Right lobe of liver (tissue), 6 donors: ENCODE measurements at places on chromosomes 3 and 15. TPM values are rescaled to one million over a fixed set of nuclear protein-coding genes. Genes with fewer than 3 reads are reported as not detected.
A peak's percentile ranks its signal among the peaks of the same experiment; 100 is the strongest.

DNA sequence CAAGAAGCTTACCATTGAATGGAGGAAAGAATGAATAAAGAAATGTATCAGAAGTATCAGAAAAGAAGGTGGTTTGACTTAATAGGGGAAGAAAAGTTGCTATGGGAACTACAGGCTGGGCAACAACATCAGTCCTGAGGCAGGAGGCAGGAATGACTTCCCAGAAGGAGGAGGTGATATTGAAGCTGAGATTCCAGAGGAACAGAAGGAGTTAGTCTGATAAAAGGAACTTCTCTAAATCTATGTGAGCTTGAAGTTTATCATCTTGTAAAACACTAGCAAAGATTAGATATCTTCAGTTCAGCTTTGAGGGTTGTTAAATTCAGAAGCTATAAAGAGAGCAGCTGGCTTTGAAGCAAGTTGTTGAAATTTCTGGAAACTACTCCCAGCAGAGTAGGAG, 213.3 kb upstream of the THRB start:
- no peak for DNase-seq

- DNase-seq = no peak
These were observed 75.0 kb downstream of the AGBL1 start for GRCh38 chr15:86154705-86155104.

GRCh38 chr3:10783360-10784351, 32.4 kb upstream of the SLC6A11 start:
- DNase-seq = no peak

Gene VWA5B2
- not detected for total RNA-seq

GRCh38 chr3:167700046-167700445, 34.6 kb downstream of the PDCD10 start:
- no peak for DNase-seq

Gene SNX22
- total RNA-seq = 0.43 TPM

GRCh38 chr15:27683121-27683520, 416.0 kb downstream of the OCA2 start:
- DNase-seq = no peak

- DNase-seq = no peak
These were observed 341.3 kb upstream of the DPPA4 start for GRCh38 chr3:109678600-109678999.

DNA sequence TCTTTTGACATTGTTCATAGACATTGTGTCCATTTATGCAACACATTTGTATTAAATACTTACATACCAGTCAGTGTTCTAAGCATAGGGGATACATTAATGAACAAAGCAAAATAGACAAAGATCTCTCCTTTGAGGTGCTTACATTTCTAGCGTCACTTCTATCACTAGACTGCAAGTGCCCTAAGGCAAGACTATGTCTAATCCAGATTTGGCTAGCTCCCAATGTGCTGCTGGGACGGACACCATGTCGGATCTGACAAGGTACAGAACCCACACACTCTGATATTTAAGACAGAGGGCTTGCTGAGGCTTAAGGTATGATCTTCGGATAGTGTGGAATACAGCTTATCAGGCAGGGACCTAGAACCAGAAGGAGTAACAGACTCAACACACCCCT, 41.4 kb downstream of the MYLK start:
- no peak for DNase-seq

DNA sequence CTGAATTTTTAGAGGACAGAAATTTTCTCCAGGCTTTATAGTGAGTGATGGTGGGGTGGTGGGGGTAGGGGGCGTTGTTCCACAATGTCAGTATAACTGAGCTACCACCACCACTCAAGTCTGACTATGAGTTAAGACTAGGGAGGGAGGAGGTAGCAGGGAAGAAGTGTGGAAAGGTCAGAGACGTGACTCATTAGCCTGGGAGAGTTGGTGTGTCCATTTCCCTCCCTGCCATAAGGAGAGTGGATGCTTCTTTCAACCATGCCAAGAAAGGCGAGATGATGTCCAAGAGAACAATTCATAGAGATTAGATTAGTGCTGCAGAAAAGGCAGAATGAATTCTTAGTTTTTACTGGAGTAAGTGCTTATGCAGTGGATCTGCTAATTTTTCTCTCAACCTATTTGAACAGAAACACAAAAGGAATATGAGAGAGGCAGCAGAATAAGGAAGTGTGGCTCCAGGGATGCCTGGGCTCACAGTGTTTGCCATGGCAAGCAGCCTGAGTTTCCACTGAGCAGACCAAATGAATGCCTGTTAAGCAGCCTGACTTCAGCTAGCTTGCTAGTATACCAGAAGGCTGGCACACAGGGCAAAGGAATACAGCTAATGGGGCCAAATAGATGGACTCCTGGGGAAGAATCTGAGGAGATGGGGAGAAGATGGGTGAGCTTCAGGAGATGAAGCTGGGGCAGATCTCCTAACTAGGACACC, 708.9 kb downstream of the NTRK3 start:
- no peak for DNase-seq

DNA sequence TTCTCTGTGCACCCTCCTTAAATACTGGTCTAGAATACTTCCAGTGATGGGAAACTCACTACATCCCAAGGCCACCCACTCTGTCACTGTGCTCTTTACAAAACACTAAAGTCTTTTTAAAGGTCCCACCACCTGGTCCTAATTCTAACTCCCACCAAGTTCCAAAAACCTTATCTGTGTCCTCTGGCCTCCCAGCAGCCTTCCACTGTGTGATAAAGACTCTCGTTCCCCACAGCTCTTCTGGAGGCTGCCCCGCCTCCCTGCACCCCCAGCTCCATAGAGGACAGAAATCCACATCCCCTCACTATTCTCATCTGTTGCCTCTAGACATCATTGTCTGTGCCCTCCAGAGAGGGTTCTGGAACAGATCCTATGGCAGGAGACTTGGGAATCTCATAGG, 276.4 kb downstream of the FAM43A start:
- no peak for DNase-seq

DNA sequence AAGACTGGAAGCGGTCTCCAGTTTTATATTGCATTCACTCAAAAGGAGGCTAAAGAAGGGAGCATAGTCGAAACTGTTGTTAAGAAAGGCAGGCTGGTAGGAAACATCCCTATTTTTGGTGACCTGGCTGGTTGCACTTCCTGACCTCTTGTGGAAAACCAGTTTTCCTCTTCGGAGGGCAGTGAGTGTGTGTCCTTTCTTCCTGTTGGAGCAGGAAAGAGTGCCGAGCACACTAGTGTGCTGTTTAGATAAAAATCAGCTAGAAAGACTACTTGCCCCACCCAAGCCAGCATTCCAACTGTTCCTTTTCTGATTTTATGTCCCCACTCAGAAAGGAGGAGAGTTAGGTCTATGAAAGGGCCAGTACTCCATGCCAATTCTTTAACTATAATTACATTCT, 65.1 kb upstream of the CCR4 start:
- no peak for DNase-seq

- DNase-seq = no peak
These were observed 387.8 kb upstream of the THBS1 start for GRCh38 chr15:39192979-39193560.

- no peak for DNase-seq
These were observed 51.1 kb downstream of the AQP9 start for GRCh38 chr15:58189148-58189811.

DNA sequence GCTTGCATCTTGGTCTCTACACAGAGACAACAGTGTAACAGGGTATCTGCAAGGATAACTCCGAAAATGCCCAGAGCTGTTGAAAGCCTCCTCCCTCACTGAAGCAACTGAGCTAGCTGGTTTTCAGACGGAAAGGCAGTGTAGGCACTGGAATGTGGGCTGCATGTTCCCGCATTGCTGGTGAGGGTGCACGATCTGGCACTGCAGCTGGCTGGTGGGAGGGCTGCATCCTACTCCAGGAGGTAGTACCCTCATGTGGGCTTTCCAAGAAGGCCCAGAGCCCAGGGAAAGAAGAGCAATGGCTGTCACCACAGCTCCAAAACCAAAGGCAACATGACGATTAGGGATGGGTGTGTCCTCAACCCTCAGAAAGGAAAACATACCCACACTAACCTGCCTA, 28.7 kb upstream of the RPS17 start:
- no peak for DNase-seq

GRCh38 chr3:189554868-189555557, 76.2 kb upstream of the TP63 start:
- DNase-seq = peak; percentile 44

Gene PLA2G4D
- not detected for total RNA-seq

Gene C3orf80
- total RNA-seq = 0.07 TPM
